ENCODE measurements at places on chromosomes 11 and 22.
A peak's percentile ranks its signal among the peaks of the same experiment; 100 is the strongest.

DNA sequence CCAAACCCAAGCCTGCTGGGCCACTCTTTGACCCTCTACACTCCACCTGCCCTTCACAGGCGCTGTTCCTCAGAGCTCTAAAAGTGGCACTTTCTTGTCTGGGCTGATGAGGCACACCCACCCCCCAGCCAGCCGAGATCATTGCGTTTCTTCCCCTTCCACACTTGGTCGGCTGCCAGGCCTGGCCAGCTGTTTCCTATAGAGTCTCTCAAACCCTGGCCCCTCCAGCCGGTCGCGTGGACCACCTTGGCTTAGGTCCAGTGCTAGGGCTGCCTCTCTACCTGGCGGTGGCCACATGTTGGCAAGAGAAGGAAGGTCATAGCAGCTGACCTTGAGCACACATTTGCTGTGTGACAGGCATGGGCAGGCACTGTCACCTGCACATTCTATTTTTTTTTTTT lies 60.6 kb downstream of the PPP6R2 start:
- DNase-seq: no peak

DNA sequence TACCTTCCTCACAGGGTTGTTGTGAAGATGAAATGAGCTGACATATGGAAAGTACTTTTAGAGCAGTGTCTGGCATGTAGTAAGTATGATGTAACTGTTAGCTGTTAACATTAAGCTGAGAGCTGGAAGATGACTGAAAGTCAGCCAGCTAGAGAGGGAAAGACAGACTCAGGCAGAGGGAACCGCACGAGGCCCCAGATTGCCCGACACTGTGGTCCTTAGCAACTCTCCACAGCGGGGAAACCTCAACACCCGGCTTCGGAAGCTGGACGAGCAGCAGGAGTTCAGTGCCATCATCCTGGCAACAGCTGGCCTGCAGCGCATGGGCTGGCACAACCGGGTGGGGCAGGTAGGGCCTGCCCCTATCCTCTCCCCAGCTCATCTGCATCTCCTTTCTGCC lies 6.5 kb downstream of the HMBS start:
- no peak for DNase-seq

- no peak for DNase-seq
Measured at GRCh38 chr22:24060375-24060788, 49.3 kb downstream of the CABIN1 start.

GRCh38 chr11:67279589-67280340 lies 9.3 kb upstream of the ANKRD13D start:
- DNase-seq: no peak

DNA sequence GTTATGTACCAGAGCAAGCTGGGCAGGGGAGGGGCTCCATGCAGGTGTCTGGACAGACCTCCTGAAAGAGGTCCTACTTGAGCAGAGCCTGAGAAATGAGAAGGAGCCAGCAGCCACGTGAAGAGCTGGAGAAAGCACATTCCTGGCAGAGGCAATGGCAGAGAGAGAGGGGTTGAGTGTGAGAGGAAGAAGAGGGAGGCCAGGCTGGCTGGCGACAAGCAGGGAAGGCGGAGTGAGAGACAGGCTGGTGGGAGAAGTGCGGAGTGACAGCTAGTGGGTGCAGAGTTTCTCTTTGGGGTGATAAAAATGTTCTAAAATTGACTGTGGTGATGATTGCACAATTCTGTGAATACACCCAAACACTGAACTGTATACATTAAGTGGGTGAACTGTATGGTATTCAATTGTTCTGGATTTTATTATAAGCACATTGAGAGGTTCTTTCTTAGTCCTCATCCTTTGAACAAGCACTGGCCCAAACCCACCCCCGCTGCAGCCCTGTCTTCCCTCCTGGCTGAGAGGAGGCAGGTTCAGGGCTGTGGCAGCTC lies 29.4 kb downstream of the RPL27A start:
- no peak for DNase-seq

GRCh38 chr11:70167723-70168404 lies 35.2 kb upstream of the FADD start:
- DNase-seq: no peak

- DNase-seq: no peak
Measured at GRCh38 chr22:27994481-27995331, 75.7 kb upstream of the PITPNB start.

DNA sequence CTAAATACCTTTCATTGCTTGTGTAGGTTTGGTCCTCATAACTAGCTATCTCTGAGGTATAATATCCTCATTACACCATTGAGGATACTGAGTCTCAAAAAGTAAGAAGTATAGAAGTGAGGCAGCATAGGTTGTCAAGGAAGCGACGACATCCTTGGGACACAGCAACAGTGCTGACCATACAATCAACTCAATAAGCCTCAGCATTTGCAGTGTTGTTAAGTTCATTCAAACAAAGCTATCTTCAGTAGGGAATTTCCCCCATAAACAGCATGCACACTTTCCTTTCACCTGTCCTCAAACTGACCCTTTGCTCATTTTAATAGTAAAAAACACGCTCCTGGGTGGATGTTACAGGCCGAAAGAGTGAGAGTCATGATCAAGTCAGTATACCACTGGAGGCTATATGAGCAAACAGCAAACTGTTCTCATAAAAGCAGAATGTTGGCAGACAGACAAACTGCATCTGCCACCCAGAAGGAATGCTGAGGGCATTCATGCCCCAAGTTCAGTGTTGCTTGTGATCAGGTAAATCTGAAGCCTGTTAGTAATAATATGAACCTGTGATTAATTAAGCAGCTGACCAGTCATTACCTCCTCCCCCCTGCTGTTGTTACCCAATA lies 756.2 kb upstream of the TENM4 start:
- no peak for DNase-seq

GRCh38 chr11:14318581-14318981 lies 40.4 kb downstream of the RRAS2 start:
- no peak for DNase-seq

DNA sequence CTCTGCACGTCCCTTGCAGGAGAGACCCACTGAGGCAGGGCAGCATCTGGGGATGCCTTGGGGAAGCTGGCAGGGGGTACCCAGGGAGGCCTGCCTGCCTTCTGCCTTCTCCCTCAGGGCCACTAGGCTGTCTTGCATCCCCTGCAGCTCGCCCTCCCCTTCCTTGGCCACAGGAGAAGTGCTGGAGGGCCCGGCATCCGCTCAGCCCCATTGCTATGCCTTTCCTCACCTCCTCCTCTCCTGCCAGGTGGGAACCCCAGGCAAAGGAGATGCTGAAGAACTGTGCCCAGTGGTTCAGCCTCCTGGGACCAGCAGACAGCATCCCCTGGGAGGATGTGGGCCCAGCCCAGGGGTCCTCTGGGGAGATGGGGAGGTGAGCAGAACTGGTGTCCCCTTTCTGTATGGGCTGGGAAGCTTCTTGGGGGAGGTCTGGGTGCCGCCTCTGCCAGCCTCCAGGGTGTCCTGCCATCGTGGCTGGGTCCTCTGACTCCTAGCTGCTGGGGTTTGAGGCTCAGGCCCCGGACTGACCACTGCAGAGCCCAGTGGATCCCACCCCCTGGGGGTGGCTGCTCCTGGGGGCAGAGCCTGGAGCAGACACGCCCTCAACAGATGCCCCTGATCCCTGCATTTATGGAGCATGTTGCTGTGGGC lies 20.6 kb downstream of the MRGPRG start:
- no peak for DNase-seq

- DNase-seq: no peak
Measured at GRCh38 chr11:66929753-66930152, 28.4 kb downstream of the PC start.

GRCh38 chr22:41561335-41561734 lies 525 bp downstream of the CSDC2 start:
- no peak for DNase-seq

DNA sequence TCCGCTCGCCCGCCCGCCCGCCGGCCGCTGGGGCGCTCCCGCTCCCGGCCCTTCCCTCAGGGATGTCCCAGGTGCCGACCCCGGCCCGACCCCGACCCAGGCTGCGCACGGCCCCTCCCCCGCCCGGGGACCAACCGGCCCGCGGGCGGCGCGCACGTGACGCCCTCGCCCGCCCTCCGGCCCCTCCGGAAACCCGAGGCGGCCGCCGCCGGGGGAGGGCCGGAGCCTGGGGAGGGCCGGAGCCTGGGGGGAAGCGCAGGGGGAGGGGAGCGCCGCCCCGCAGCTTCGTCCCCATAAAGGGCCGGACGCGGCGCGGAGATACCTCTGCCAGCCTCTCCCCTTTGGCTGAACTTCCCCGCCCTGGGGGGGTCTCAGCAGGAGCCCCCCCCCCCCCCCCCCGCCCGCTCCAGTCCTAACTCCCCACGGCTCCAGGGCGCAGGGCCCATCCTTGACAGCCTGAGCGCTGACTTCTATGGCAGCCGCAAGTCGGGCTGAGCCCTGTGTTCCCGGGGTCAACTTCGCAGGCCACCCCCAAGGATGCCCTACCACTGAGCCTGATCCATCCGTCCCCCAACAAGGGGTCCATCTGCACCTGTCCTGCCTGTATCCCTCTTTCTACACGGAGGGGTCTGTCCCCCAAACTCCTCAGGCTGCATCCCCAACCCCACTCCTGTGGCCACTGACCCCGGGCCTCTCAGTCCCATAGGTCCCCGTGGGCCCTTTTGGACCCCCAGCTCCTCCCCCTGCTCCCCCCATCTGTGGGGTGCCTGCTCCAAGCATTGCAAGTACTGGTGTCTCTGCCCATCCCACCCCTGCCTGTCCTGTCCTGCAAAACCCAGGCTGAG lies at the start of gene MAPK12:
Gene MAPK12, minus strand, starts transcription at position 69 of the 845 bp plus-strand sequence. CDS start 174 bp downstream, outside the sequence.
- DNase-seq: no peak

DNA sequence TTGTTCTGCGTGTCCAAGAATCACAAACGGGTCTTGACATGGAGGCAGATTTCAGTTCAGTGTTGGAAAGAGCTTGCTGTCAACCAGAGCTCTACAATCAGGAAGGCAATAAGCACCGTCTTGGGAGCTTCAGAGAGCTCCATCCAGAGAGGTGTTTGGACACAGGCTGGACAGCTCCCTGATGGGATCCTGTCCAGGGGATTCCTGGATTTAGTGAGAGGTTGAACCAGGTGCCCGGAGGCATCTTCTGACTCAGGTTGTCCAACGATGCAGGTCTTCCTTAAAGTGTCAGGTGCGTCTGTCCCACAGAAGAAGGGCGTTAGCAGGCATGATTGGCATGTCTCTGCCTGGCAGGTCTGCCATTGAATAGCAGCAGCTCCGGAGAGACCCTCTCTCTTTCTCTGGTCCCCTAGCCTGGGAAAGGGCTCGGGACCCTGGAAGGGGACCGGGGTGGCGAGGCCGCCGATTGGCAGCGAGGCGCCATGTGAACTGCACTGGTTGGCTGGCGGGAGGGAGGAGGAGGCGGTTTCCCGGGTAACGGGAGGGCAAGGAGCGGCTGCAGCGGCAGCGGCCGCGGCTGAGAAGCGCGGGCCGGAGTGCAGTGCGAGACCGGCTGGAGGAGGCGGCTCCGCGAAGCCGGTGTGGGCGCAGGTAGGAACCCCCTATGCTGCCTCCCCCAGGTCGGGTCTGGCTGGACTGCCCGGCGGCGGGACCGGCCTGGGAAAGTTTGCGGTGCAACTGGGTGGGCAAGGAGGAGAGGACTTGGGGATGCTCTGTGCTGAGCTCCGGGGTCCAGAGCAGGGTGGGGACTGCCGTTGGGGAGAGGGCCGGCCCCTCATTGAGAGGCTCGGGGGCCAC lies 104.1 kb upstream of the E2F8 start:
- DNase-seq: peak; percentile 32

DNA sequence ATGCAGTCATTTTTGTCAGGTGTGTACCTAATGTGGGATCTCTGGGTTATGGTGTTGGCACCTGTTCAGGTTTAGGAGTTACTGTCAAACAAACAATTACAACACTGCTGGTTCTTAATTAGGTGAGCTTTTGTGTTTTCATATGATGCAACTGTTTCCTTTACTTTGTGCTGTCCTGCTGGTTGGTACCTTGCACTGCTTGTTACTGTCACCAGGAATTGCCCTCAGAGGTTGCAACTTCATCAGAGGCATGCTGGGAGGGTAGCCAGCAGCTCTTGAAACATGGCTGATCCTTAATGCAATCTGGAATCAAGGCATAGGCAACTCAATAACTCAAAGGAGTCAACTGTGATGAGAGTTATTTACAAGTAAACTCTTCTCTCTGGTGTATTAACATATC lies 400.3 kb downstream of the MIAT start:
- no peak for DNase-seq

DNA sequence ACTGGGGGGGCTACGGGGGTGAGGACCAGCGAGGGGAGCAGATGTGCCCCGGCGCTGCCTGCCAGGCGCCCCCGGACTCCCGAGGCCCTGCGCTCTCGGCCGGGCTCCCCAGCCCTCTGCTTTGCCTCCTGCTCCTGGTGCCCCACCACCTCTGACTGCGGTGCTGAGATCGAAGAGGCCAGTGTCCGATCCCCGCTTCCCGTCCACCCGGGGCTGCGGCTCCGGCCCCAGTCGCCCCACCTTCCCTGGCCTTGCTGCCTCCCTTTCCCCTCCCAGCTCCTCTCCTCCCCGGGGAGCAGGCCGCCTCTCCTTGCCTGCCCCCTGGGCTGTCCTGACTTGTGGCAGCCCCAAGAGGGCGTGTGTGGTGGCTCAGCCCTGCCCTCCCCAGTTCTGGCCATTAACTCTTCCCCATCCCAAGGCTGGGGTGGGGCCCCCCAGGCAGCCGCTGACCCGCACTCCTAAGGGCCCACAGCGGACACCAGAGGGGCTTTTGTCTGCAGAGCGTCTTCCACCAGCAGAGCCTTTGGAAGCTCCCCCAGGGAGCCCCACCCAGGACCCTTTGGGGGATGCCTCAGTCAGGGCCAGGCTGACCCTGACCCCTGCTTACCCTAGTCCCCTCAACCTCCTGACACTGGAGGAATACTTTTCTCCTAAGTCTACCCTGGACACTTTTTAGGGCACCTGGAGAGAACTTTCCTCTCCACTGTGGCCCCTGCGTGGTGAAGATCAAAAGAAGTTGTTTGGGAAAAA lies 16.6 kb downstream of the RTN4RL2 start:
- DNase-seq: no peak

DNA sequence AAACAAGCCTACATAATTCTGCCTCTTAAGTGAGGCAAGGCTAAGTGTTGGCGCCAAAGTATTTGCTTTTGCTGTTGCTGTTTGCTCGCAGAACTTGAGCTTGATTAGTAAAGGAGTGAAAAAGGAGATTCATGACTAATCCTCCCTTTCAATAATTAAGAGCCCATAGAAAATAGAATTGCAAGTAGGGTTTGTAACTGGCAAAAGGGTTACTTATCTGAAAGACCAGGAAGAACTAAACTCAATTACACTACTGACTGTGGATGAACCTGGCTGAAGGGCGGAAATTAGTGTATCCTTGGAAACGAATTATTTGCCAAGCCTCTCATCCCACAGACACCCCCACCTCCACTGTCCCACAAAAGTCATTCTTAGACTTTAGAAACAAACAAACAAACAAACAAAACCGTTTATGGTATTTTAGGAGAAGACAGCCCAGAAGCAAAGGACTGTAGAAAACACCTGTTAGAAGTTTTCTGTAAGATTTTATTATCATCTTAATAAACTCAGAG lies 411 bp upstream of the EXPH5 start:
- DNase-seq: no peak

- DNase-seq: no peak
Measured at GRCh38 chr22:32846780-32847491, 45.4 kb downstream of the TIMP3 start.

- peak; percentile 58 for DNase-seq
Measured at GRCh38 chr11:110093407-110094297, 460 bp downstream of the ZC3H12C start.

- no peak for DNase-seq
Measured at GRCh38 chr22:39146256-39147101, 6.0 kb downstream of the CBX7 start.
